NCI-H2107 (cell line): ENCODE measurements at places on chromosomes 5 and 9.

GRCh38 chr5:91010090-91010489, 373.0 kb downstream of the ARRDC3 start:
- DNase-seq: no peak

- DNase-seq: no peak
These were observed 150.6 kb downstream of the MCTP1 start for GRCh38 chr5:95134326-95134725.

- no peak for DNase-seq
These were observed 928 bp downstream of the HACD4 start for GRCh38 chr9:21030389-21031035.

GRCh38 chr5:119410448-119411159, 41.7 kb upstream of the HSD17B4 start:
- DNase-seq: no peak

- DNase-seq: no peak
These were observed 38.0 kb downstream of the TGFBI start for GRCh38 chr5:136066661-136067271.

DNA sequence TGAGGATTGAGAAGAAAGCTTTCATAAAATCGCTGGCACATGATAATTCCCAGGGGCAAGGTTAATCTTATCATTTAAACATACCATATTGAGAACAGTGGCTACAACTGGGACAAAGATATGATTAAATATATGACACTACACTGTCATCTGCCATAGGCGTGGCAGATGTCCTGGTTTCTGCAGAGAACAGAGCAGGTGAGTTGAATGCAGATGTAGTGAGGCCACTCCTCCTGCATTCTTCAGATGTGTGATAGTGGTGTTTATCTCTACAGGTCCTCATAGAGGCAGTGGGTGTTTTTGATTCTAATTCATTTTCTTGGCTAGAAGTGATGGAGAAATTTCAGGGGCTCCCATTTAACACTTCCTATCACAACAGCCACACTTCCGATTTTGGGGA, 237.0 kb upstream of the CDH9 start:
- DNase-seq: no peak

GRCh38 chr5:98568336-98568735, 205.1 kb upstream of the RGMB start:
- no peak for DNase-seq

DNA sequence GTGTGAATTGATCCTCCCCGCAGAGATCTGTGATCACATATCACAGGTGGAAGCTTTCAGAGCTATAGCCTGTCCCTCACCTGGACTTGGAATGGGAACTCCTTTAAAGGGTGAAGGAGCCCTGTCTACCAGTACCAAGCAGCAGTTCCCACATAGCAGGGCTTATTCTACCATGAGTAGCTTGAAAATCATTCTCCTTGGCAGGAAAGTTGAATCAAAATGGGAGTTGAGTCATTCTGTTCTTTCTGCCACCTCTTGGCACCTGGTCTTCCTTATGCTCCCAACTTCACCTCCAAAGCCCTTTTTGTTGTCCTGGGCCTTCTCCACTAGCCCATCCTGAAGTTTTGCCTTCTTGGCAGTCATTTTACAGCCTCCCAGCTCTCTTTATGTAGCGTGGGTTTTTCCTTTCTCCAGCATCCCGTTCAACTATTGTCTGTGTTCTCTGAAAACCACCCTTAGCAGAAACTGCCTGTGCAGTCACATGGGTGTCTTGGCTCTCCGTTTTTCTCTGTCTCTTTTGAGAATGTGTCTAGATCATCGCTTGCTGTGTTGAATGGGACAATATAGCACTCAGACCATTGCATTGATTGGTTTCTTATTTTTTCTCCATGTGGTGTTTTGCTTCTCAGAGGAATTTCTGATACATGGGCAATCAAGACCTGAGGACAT, 222.2 kb downstream of the AOPEP start:
- no peak for DNase-seq

DNA sequence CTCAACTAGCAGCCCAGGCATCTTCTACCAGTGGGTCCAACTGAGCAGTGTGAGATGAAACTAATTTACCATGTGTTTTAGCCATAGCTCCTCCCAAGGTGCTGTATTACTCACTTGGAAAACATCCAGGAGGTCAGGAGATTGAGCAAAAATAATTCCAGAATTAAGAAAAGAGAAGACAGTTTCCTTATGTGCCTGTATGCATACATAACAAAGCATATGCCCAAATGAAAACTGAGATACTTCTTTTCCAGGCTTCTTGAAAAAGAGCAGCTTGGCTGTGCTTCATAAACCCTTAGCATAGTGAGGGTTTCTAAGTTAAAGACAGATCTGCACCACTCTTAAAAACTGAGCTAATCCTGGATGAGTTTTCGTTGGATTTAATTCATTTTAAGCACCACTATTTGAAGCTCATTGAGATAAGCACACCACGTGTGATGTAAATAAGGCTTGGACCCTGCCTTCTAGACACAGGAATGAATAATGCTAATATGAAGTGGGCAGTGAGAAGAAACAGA, 119.4 kb downstream of the ADAMTS12 start:
- no peak for DNase-seq

- peak; percentile 60 for DNase-seq
These were observed 219.1 kb downstream of the MED10 start for GRCh38 chr5:6158974-6159831.

DNA sequence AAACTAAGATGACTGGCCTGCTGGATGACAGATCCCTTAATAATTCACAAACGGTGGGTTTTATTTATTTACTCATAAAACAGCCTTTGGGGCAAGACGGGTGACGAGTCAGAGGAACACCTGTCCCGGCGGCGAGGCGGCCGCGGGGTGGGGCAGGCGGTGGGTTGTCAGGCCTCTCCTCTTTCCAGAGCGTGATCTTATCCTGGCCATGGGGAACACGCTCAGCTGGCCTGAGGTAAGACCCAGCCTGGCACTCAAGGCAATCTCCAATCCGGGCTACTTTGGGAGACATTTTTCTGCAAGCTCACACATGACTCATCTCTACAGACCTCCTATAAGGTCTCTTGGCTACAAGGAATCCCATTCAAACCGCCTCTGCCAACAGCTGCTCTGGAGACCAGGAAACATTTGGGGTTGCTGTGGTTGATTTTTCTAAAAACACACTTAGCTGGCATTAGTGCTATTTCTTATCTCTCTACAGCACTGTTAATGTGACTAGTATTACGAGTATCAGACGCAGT, 6.3 kb downstream of the RAPGEF1 start:
- no peak for DNase-seq
